Cortex of kidney (tissue), 1 donor: ENCODE measurements at places on chromosomes 2 and 18.

DNA sequence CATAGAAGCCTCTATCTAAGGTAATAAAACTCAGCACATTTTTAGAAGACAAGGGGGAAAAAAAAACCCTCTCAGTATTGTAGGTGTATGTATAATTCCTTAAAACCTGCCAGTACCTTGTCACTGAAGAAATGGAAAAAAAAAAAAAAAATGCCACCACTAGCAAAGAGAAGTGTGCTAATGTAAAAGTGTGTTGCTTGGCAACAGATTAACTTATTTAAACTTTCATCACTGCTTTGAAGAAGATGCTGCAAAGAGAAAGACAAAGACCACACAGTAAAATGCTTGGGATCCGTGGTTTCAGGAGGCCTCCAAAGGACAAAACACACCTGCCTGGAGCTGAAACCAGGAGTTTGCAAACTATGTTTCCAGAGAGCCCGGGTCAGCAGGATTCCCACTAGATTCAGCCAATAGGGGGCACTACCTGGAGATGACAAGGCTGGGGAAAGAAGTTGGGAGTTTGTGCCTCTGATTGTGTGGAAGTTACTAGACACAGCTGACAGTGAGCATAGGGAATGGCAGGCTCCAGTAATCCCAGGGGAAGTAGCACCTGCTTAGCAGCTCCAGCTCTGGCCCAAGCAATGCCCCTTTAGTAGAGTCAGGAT lies 169.1 kb upstream of the TRIB2 start:
- DNase-seq = no peak

DNA sequence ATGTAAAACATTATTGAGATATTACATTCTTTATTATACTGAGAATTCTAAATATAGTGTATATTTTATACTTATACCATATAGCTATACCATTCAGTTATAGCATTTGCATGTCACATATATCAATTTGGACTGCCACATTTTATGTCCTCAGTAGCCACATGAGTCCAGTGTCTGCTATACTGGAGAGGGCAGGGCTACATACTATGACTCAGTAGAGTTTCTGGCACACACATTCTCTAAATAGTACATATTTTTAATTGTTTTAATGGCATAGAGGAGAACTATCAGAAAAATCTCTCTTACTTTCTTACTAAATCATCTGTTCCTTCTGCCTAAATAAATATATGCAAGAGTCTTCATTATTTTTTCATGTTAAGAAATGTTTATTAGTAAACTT lies 55.4 kb upstream of the COL5A2 start:
- DNase-seq = no peak

GRCh38 chr2:96315400-96316071 lies 9.6 kb upstream of the ITPRIPL1 start:
- no peak for DNase-seq

DNA sequence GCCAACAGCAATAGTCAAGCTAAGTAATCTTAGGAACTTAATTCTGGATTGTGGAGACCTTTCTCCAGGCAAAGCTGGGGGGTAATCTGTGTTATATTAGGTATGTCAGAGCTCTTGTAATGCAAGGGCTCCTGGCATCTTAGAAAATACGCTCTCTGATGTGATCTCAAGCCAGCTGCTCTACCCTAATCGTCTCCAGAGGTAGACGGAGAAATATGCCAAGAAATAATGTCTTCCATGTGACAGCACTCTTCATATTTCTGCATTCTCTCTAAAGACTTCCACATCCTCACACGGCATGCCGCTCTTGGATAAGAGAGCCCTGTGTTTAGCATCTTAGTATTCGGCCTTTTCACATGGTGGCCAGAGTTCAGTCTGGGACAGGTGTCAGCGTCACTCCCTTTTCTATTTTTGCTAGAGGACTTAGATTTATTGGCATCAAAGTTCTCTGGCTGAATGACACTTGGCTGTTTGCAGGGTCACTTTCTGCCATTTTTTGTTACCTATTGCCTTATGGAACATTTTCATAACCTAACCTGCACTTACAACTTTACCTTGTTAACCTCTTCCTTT lies 25.2 kb downstream of the CAPN13 start:
- DNase-seq = no peak

DNA sequence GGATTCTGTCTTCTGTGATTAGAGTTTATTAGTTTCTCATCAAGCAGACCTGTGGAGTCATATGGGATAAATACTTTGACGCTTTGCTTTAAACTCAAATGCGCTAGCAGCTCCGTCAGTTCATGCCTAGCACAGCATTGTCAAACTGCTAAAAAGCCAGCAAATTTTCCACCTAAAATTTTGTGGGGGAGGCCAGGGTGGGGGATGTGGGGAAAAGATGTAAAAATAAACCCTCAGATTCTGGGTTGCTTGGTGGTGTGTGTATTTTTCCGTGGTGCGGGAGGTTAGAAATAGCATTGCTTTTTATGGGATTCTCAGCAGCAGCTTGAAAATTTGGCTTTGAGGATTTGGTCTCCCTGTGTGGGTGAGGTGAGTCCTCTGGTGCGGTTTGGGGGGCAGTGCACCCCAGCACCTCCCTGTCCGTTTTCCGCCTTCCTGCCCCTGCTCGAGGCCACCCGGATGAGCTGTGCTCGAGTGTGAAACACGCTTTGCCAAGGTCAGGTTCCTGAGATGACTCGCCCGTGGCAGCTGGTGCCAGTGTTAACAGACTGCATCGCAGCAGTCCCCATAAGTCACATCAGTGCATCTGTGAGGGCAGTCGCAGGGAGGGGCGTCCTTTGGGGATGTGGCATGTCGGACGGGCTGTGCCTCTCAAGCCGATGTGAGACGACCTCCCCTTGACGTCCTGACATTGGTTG lies 65.9 kb downstream of the LDLRAD4 start:
- no peak for DNase-seq

DNA sequence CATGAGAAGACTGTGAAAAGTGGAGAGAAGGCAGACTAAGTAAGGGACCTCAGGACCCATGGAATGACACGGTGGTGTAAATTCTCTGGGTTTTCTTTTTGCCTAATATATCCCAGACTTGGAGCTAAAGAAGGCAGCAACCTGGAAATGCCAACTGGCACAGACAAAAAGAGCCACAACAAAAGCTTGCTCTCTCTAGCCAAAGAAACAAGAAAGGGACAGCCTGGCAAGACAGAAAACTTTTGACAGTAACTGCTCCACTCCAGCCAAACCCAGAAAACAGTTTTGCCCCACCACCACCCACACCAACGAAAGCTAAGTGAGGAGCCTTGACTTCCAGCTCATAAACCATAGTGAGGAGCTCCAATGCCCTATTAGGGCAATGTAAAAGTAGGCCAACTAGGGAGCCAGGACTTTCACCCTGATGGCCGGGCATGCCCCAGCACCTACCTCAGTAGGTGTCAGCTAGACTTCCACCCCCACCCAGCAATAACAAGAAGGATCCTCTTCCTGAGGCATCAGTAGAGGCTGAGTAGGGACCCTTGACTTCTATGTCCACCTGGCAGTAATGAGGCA lies 35.5 kb downstream of the PELI1 start:
- no peak for DNase-seq

DNA sequence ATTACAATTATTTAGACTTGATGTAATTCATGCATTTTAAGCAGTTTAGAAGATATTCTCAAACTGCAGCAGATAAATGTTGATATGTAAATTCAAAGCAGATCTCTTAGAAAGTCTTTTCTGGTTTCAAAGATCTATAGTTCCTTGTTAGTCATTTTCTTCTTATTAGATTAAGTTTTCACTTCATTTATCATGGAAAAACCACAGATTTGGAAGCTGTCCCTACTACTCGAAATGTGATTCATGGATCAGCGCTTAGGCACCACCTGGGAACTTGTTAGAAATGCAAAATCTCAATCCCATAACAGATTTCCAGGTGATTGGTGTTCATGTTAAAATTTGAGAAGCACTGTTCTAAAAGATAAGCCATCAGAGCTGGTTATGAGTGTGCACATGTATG lies 92.8 kb upstream of the CDH2 start:
- no peak for DNase-seq

GRCh38 chr2:85758361-85759256 lies 4.8 kb downstream of the ATOH8 start:
- no peak for DNase-seq

DNA sequence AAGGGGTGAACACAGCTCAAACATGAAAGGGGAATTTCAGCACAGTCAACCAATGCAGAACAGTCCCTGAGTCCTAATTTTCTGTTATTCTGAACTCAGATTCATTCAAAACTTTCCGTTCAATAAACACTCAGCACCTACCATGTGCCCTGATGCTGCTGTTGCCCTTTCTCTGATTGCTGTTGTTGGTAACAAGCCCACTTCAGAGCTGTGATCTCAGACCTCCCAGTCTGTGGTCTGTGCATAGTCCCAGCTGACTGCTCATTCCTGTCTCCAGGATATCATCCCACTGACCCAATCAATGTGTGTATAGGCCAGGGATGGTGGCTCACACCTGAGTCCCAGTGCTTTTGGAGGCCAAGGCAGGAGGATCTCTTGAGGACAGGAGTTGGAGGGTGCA lies 82.7 kb upstream of the SLC35G4 start:
- DNase-seq = no peak

- no peak for DNase-seq
Observed at GRCh38 chr2:21256006-21256405, 132.2 kb downstream of the TDRD15 start.

GRCh38 chr2:125313806-125314205 lies 1288.7 kb downstream of the CNTNAP5 start:
- no peak for DNase-seq

- DNase-seq = no peak
Observed at GRCh38 chr18:8332286-8332685, 277.0 kb upstream of the RAB12 start.

DNA sequence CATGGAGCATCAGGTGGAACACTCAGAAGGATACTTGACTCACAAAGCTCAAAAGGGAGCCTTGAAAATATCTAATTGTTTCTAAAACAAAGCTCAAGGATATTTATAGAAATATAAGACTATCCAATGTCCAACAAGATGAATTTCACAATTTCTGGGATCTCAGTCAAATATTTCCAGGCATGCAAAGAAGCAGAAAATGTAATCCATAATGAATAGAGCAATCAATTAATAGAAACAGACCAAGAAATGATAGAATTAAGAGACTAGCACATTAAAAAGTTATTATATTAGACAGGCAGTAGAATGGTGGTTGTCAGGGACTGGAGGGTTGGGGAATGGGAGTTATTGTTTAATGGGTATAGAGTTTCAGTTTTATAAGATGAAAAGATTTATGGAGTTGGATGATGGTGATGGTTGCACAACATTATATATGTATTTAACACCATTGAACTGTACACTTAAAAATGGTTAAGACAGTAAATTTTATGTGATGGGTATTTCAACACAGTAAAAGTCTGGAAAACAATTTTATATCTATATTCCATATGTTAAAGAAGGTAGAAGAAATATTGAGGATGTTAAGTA lies 189.9 kb upstream of the PIEZO2 start:
- no peak for DNase-seq

DNA sequence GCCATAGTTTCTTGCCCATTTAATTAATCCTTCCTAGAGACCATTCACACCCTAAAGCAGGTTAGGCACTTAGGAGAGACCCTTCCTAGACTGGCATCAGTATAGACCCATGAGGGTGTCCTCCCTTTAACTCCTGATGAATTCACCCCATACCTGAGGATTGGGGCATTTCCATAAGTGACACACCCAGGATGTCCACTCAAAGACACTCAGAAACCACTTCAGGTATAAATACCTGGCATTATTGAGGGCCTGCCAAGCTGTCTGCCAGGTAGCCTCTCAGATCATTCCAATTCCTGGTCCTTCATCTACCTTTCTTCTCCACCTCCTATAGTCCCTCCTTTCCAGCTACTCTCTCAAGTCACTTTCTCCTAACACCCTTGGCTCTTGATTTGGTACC lies 57.5 kb upstream of the SLC14A2 start:
- DNase-seq = no peak

GRCh38 chr2:49973436-49973835 lies 819.1 kb upstream of the FSHR start:
- DNase-seq = no peak

- DNase-seq = no peak
Observed at GRCh38 chr2:169080250-169081069, 11.1 kb downstream of the DHRS9 start.
